ENCODE measurements at places on chromosomes 12 and 14.

- DNase-seq, result no peak
Observed at GRCh38 chr14:65110525-65110924, 8.2 kb upstream of the MAX start.

DNA sequence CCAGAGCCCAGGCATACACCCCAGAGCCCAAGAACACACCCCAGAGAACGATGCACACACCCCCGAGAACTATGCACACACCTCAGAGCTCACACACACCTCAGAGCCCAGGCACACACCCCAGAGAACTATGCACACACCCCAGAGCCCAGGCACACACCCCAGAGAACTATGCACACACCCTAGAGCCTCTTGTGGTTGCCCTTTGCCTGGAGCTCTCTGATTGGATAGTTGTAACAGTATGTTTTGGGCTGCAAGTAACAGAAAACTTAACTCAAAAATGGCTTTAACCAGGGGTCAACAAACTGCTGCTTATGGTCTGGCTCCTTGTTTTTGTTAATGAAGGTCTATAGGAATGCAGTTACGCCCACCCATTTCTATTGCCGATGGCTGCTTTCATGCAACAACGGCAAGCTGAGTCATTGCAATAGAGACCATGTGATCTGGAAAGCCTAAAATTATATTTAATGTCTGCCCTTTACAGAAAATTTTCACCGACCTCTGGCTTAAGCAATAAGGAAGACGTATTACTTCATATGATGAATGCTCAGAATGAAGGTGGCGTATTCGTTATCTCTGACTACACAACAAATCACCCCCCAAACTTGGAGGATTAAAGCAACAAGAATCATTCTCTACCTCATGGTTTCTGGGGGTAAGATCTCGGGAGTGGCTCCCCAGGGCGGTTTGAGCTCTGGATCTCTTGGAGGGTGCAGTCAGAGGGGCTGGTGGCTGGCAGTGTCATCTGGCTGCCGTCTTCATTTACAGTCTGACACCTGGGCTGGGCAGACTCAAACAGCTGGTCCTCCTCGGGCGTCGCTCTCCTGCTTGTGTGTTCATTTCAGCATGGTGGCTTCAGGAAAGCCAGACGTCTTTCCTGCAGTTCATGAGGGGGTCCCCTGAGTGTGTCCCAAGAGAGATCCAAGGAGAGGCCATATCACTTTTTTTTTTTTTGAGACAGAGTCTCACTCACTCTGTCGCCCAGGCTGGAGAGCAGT lies 66.3 kb upstream of the NCOR2 start:
- DNase-seq, result no peak

- DNase-seq, result peak; percentile 50
Observed at GRCh38 chr14:32073537-32074189, 3.4 kb upstream of the ARHGAP5 start.

- DNase-seq, result no peak
Observed at GRCh38 chr12:106412563-106412962, 55.0 kb downstream of the POLR3B start.

DNA sequence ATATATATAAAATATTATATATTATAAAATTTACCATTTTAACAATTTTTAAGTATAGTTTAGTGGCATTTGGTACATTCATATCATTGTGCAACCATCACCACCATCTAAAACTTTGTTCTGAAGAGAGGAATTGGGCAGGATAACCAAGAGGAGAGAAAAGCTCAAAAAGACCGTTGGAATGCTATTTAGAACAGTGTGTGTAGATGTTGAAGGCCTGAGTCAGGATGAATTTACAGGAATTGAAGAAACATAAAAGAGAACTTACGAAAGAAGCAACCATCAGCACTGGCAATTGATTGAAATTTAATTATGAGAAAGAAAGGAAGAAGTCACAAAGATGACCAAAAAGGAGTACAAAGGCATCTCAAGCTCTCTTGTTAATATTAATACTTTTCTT lies 196.9 kb upstream of the PWP1 start:
- DNase-seq, result no peak
